NCI-H1048 (cell line): ENCODE measurements at places on chromosomes 1 and 21.

DNA sequence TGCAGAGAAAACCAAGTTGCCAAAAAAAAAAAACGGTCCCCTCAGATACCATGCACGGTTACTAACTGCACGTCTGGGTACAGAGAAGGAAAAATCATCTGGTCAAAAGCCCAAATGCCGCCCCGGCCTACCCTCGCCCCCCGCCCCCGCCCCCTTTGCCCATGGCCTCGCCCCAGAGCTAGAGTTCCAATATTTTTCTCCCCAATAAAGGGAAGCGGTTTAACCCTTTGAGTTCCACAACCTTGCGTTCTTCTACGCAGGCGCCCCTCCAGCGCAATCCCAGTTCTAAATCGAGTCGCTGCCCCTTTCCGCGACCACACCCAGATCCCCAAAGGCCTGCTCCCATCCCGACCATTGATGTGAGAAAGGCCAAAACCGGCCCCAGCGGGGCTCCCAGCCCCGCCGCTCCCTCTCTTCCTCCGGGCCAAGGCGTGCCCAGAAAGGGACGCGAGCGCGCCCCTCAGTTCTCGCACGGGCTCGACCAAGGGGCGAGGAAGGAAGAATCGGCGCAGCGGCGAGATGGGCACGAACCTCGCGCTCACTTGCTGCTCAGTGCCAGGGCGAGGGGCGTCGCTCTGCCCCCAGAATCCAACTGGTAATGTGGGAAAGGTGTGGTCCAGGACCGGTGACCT is 797 bp downstream of the WDR47 start:
- no peak for DNase-seq

- no peak for DNase-seq
These were observed 173.9 kb upstream of the DUSP10 start for GRCh38 chr1:221915764-221916163.

DNA sequence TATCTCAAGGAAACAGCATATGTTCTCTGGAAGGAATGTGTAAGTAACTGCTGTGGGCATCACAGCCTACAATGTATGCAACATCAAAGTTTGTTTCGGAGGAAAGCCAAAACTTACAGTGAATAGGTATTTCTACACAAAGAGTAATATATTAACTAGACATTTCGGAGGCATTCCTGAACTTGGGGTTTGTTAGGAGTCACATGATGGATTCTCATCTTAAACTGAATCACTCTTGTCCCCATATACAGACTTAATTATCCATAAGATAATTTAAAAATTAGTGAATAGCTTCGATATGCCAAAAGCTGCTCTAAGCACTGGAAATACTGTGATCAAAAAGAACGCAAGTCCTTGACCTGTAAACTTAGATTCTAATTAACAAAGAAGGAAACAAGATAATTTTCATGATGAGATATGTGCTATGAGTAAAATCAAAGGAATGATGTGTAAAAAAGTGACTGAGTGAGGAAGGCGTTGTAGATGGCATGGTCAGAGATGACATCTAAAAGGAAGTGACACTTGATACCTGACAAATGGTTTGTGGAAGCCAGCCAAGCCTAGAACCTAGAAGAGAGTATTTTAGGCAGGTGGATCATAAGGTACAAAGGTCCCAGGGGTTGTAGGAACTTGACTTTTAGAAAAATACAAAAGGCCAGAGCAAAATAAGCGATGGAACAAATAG is 273.1 kb downstream of the MRPL39 start:
- no peak for DNase-seq

DNA sequence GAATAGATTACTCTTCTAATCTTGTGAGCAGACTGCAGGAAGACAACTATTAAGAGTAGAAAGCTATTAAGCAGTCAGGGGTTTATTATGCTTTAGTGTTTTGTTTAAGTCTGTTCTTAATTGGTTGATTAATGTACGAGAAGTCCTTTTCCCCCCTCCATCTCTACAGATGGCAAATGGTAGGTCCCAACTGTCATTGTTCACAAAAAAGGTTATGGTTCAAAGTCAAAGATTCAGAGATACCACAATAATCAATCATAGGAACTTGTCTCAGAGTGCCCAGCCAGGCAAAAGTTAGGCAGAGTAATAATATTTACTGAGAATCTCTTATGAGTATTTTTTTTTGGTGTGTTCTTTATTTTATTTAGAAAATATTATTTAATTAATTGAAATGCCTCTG is 26.8 kb downstream of the NFIA start:
- DNase-seq = no peak
